ENCODE measurements at places on chromosomes 16 and 17.

DNA sequence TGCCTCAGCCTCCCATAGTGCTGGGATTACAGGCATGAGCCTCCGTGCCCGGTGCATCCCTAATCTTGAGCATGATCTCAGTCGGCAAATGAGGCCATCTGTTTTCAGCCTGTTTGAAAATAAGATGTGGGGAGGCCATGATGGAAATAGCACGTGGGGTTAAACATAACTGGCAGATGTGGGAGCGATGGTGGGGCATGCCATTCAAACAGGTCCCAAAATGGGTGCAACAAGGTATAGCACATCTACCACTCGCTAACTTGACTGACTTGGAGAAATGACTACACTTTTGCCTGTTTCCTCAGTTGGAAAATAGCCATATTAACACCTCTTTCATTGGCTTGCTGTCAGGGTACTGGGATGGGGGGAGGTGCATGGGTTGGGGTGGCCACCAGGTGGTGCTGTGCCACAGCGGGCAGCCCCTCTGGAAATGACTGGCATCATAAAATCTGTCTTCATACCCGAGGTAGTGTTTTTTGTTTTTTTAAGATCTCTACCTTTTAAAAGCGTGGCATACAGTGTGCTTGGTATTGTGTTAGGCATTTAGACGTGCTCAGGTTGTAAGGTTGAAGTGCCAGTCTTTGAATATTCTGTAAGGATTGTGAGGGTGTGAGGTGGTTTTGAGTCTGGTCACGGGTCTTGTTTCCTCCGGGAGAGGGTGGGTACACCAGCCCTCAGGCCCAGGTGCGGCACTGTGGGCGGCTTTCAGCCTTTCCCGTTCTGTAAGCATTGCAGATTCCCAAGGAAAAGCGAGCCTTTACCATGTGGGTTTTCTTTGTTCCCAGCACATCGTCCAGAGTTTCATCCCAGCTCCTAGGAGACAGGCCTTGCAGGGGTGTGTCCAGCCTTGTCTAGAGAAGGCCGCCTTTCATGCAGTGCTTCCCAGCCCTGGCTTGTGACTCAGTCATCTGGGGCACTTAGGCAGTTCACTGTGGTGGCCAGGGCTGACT lies 2.9 kb upstream of the TTYH2 start:
- H3K27ac ChIP-seq, result peak overlapping the region; percentile 96
- no peak overlapping the region for H3K4me3 ChIP-seq
- peak; percentile 43 for DNase-seq
- H3K27me3 ChIP-seq, result no peaks in the 10 kb centered on the region
- H3K36me3 ChIP-seq, result peaks cover 39% of the 10 kb centered on the region

DNA sequence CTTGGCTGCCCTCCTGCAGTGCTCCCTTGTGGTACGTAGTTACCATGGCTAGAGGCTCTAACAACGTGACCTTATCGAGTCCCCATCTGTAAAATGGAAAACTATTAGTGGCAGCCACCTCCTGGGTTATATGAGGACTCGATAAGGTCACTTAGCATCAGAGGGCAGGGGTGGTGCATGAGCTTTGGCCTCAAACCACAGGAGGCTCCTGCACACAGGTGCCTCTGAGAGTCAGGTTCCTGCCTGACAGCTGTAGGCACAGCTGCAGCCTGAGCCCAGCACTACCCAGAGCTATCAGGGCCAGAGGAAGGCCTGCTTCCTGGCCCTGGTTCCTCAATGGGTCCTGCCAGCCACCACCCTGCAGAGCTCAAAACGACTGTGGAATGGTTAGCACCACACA lies 57.2 kb upstream of the SEC14L1 start:
- H3K4me3 ChIP-seq, result no peak overlapping the region
- no peaks in the 10 kb centered on the region for H3K27me3 ChIP-seq
- no peak overlapping the region for H3K27ac ChIP-seq
- no peaks in the 10 kb centered on the region for H3K36me3 ChIP-seq
- DNase-seq, result no peak

DNA sequence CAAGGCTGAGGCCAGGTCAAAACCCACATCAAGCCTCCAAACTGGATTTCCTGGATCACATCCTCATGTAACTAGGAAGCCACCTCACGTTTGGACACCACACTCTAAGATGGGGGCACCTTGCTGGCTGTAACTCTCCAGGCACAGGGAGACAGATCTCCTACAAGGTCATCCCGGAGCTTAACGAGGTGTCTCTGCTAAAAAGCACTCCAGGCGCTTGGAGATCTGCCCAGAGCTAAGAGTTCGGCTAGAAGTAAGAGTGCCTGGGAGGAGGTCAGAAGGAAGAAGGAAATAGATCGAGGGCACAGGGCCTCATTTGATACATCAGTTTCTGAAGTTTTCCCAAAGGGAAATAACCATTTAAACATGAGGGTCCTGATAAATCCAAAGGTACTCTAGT lies 15.9 kb downstream of the PSMB3 start:
- H3K4me1 ChIP-seq, result no peaks in the 10 kb centered on the region
- no peaks in the 10 kb centered on the region for H3K27me3 ChIP-seq
- DNase-seq, result no peak
- H3K4me3 ChIP-seq, result no peak overlapping the region
- H3K36me3 ChIP-seq, result peaks cover 72% of the 10 kb centered on the region
- no peak overlapping the region for H3K27ac ChIP-seq

DNA sequence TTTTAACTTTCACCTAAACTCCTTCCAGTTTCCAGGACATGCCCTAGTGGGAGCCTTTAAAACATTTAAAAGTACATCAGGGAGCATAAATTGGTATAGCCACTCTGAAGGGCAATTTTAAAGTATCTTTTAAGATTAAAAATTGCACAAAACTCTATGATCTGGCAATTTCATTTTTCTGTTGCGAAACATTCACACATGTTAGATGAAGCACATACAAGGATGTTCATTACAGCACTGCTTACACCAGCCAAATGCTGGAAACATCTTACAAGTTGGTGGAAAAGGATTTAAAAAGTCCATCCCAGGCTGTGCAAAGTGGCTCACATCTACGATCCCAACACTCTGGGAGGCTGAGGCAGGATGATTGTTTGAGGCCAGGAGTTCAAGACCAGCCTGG lies 26.4 kb upstream of the LONP2 start:
- no peak overlapping the region for H3K4me3 ChIP-seq
- H3K36me3 ChIP-seq, result no peaks in the 10 kb centered on the region
- H3K27ac ChIP-seq, result no peak overlapping the region
- DNase-seq, result no peak
- H3K27me3 ChIP-seq, result no peaks in the 10 kb centered on the region

GRCh38 chr17:11031787-11032186 lies 193.9 kb upstream of the PIRT start:
- no peak overlapping the region for H3K4me3 ChIP-seq
- no peak overlapping the region for H3K27ac ChIP-seq
- peak; percentile 4 for DNase-seq
